ENCODE measurements at places on chromosomes 16 and 17.

GRCh38 chr16:69720822-69721430, 5.4 kb downstream of the NQO1 start:
- no peak for DNase-seq

DNA sequence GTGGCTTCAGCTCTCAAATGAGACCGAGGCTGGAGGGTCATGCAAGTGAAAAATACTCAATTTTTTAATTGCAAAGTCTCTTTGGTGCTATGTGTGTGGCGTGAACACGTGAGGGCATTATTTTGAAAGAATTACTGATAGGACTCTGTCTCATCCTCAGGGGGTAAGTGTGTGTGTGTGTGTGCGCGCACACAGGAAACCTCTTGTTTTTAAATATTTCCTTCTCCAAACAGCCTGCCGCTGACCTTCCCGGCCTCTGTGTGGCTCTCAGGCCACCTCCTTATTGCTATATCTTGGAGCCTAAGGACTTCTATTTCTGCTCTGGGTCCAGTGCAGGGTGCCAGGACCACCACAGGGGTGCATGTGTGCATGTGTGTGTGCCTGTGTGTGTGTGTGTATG, 99.7 kb downstream of the CMIP start:
- DNase-seq, result no peak

GRCh38 chr17:16215965-16216316, 607 bp upstream of the NCOR1 start:
- DNase-seq, result peak; percentile 17

GRCh38 chr16:70553645-70554044, 30.0 kb downstream of the SF3B3 start:
- no peak for DNase-seq

GRCh38 chr17:34762078-34762477, 182.7 kb downstream of the TMEM132E start:
- DNase-seq, result no peak
